CD14-positive monocyte (primary cell): ENCODE measurements at places on chromosomes 2 and 18.

- no peak for DNase-seq
Observed at GRCh38 chr18:10923141-10923540, 226.2 kb downstream of the PIEZO2 start.

DNA sequence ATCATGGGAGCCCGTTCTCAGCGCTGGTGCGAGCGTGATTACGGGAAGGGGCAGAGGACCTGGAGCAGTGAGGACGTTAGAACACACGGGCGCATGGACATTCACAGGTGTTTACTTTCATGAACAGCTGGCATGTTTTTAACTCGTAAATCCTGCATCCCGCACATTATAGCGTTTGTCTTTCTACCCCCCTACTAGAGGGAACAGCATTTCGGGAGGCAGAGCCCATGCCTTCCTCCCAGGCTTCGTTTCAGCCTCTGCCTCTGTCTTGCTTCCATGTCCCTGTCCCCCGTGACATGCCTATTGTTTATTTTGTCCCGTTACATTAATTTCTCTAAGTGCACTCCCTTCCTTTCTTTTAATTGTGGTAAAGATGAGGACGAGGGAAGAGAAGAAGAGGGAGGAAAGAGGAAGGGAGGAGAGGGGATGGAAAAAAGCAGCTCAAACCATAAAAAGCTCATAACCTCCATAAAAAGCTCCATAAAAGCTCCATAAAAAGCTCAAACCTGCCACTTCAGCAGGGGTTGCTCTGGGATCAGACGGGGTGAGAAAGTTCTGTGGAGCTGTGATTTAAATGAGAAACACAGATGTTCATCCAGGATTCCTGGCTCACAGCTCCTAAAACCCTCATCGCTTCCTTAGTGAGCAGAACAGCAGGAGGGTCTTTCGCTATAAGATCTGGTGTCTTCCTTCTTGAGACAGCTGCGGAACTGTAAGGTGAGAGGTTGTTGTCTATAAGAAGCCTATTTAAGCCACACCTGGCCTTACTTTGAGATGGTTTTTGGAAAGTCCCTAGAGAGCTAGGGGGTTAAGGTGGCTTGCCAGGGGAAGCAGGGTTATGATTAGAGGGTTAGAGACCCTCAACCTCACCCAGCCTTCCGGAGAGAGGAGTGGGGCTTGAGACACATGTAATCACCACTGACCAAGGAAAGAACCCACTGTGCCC lies 66.6 kb upstream of the SNTG2 start:
- no peak for DNase-seq

GRCh38 chr18:25125680-25126079 lies 226.3 kb downstream of the ZNF521 start:
- DNase-seq, result no peak

DNA sequence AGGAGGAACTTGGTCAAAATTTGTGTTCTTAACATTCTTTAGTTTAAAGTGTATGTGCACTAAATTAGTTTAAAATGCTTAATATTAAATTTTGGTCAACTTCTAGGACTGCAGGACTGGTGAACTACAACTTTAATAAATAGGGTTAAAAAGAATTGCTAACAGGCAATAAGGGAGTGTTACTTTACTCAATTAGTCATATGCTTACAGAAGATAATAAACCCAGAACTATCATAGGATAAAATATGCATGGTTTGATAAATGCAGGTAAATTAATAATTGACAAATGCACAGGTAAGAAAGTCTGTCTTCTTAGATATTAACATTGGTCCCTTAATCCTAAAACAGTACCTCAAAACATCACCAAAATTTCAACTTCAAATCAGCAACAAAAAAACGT lies 20.6 kb downstream of the FARSB start:
- no peak for DNase-seq

- DNase-seq, result no peak
Observed at GRCh38 chr2:15664273-15665066, 72.8 kb downstream of the DDX1 start.

DNA sequence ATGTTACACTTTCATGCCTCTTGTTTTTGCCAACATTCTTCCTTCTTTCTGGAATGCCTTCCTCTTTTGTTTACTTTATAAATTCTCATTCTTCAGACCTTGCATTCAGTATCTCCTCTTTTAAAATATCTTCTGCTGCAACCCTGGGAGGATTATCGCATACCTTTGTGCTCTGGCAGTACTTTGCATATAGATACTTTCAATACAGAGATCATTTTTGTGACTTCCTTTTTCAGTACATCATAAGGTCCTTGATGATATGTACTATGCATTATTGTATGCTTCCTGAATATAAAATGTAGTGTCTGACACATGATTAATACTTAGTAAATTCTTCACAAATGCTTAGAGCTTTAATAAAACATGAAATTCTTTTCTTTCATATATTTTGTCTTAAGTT lies 538.7 kb downstream of the TRIB2 start:
- DNase-seq, result no peak

DNA sequence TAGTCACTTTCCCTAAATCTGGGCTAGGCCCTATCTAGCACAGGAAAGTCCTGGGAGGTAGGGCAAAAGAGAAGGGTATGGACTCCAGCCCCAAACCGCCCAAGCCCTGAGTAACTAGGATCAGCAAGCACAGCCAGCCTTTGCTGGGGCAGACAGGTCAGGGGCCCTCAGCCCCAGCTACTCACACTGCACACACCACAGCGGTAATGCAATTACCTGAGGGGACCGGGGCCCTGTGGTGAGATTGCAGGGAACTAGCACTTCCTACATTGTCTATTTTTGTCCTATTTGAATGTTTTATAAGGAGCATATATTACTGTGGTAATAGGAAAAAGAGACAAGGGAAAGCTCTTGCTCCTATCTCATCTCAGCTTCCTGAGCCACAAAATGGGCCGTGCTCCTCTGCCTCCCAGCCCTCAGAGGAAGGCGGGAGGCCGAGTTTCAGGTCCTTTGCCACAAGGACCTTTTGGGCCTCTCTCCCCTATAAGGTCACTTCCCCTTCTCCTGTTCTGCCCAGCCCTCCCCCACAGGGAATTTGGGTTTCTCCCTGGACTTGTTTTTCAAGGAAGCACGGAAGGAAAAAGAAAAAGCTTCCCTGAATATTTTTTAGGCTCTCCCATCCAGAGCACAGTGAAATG lies 20.5 kb downstream of the RAB11FIP5 start:
- DNase-seq, result no peak

DNA sequence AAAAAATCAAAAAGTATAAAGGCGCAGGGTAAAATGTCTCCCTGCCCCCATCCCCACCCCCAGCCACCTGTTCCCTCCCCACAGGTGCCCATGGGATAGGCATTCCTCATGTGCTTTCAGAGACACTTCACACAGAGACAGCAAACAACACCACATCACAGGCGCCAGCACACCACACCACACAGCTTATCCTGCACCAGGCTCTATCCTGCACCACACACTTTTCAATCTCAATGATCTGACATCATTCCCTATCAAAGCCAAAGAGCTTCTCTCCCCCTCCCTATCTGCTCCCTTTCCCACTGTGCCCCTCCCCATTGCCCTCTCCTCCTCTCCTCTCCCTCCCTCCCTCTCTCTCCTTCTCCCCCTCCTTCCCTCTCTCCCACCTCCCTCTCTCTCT lies 15.5 kb downstream of the FAM178B start:
- no peak for DNase-seq

GRCh38 chr2:241007880-241008710 lies 9.7 kb downstream of the SNED1 start:
- no peak for DNase-seq

DNA sequence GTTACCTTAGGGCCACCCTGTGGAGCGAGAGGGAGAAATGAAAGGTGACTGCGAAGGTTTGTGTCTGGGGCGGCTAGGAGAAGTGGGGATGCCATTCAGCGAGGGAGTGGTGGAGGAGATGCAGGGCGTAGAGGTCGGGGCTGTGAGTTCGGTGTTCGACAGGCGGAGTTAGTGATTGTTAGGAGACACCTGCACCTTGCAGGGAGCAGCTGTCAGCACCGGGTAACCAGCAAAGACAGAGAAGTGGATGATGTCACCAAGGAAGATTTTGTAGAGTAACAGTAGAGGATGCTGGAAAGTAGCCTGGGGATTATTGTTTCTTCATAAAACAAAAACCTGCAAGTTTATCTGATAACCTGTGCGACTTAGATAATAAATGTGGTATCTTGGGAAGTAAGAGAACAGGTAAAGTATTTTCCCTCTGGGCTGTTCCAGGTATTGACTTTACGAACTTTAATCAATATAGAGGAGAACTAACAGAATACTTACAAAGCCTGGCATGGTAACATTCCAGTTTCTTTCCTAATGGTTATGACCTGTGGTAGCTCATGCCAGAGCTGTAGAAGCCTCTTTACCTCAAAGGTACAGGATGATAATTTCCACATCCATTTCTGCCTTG lies 63.8 kb downstream of the SPTBN1 start:
- no peak for DNase-seq

DNA sequence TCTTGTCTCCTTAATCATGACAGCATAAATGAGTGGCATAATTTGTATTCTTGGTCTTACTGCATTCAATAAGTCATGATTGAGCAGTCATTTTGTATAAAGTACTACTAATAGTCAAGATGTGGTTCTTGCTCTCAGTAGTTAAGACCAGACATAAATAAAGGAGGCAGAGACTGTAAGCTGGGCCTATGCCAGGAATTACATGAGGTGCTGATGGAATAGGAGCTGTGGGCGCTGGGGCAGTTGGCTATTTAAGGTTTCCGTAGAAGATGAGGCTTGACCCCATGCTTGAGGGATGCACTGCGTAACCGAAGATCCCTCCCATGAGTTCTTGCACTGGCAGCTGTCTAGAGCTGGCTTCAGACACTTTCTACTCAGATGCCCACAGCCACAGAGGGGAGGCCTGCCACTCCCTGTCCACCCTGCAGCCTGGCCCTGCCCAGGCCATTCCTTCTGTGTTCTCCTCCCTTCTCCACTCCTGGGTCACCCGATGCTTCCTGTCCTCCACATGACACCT lies 150.9 kb upstream of the REV1 start:
- no peak for DNase-seq

GRCh38 chr2:239285071-239285931 lies 115.5 kb downstream of the HDAC4 start:
- DNase-seq, result peak; percentile 75

DNA sequence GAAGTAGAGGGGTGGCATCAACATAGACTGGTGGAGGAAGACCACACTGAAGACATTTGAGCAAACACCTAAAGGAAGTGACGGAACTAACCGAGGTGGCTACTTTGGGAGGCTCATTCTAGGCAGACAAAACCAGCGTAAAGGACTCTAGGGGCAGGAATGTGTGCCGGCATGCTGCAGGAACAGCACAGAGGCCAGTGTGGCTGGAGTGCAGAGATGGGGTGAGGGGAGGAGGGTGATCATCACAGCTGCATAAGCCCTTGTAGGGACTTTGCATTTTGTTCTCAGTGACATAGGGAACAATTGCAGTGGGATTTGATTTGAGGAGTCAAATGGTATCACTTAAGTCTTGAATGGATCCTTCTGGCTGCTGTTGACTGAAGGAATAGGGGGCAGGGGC lies 253.5 kb downstream of the NCKAP5 start:
- no peak for DNase-seq

DNA sequence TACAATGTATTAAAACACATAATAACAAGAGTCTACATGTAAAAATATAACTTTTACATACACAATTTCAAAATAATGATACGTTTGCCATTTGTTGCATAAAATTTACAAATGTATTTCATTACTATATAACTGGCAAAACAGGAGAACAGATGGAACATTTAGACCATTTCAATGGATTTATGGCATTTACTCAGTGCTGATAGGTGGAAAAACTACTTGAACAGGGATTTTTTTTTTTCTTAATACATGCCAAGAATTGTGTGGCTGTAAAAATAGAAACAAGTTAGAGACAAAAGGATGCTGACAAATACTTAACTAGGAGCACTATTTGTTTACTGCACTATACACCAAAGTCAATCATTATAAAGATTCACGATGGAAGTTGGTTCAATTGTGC lies 266.8 kb upstream of the CCDC68 start:
- DNase-seq, result no peak

DNA sequence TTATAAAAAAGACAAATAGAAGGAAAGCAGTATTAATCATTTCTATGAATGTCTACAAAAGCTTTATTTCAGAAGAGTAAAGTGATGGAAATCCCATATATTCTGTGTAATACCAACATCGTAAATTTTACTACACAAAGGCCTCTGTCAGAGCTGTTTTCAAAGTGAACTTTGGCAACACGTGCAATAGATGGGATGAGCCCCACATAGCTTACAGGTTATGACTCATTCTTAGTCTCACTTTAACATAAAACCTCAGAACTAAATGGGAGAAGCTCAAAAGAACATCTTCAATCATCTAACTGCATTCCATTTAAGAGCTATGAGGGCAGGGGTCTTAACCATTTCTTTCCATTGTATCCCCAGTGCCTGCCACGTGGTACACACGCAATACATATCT lies 11.5 kb downstream of the VPS4B start:
- DNase-seq, result no peak

GRCh38 chr18:53883771-53884170 lies 340.7 kb downstream of the MBD2 start:
- DNase-seq, result no peak

- DNase-seq, result no peak
Observed at GRCh38 chr2:120754067-120754960, 18.6 kb downstream of the GLI2 start.

DNA sequence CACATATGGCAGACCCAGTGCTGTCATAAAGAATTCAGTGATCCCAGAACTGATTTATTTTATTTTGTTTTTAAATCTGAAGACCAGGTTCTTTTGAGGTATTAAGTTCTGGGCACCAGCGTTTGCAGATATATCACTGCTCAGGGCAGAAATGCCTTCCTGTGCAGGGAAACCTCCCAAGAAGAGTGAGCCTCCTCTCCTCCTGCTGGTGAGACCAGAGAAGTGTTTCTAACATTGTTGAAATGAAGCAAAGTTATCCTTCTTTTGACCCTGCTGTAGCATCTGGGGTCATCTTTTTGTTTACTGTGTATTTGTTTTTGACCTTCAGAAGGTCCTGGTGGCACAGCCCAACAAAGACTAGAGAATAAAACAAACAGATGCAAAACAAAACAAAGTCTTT lies 94.0 kb downstream of the AQP4 start:
- peak; percentile 26 for DNase-seq

- no peak for DNase-seq
Observed at GRCh38 chr2:80852808-80853139, 548.2 kb upstream of the LRRTM1 start.

DNA sequence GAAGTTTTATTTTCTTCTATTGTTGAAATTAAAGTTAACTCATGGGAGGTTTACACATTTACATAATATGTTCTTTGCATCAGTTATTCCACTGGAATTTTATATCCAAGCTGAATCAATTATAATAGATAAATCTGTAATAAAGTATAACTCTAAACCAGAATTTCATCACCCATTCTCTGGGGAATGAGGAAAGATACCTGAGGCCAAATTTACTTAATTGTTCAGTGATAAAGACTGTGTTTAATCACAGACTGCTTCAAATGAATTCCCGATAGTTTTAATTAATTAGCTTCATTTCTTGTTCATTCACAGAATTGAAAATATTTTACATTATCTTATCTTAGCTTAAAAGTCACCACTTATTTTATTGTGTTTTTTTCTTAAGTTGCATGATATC lies 562.5 kb downstream of the ERBB4 start:
- DNase-seq, result no peak

GRCh38 chr2:107437807-107438206 lies 388.9 kb upstream of the RGPD4 start:
- no peak for DNase-seq

- DNase-seq, result no peak
Observed at GRCh38 chr2:128519517-128520215, 201.0 kb upstream of the HS6ST1 start.
